ENCODE measurements at places on chromosomes 1 and 21.

DNA sequence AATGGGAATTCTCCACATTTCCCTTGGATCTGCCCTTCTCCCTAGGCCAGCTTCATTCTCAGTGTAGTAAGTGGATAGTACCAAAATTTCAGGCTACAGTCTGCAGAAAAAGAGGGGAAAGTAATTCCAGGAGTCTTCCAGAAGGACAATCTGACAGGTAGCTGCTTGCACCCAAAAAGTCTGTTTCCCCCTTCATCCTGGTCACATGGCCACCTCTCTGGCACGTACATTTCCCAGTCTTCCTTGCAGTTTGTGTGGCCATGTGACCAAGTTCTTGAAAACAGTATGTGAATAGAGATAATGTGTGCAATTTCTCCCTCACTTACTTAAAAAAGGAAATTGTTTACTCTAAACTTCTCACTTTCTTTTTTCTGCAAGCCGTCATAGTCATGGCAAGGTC, 14.6 kb upstream of the FMO4 start:
- no peak for DNase-seq

DNA sequence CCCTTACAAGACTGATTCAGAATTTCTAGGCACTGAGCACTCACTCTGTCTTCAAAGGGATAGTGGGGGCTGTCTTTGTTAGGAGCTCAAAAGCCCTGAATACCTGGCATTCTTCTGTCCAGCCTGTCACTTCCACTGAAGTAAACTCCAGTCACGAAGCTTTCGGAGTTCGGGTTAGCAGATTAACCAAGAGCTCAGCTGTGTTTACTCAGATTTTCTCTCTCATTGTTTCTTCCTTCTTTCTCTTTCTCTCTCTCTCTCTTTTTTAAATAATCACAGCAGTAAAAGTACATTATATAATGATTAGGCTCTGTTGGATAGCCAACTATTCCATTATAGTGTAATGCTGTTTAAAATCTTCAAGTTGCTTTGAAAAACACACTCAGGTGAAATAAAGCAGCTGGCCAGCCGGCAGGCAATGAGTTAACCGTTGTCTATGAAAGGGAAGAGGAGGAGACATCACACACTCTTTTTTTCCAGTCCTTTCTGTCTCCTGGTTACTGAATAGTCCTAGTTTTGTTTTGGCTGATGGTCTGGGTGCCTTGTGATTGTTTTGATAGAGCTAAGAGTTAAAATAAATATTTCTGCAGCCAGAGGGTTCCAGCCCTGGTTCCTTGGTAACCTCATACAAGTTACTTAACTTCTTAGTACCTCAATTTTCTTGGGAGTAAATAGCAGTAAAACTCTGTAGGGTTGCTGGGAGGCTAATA, 89.8 kb downstream of the ADSS2 start:
- no peak for DNase-seq

DNA sequence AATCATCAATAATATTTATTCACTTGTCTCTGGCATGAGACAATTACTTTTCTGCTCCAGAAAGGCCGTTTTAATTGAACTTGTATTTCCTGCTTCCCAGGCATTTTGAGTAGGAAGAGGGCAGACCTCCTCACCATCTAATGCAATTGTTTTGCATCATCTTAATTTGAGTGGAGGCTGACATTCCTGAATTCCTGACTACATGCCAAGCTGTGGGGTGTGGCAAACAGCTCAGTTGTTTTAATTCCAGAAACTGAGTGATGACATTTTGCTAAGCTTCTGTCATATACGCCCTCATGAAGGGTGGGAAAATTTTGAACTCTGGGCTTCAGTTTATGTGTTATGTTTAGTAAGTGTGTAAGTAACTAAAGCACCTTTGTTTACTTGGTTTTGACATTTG, 125.4 kb upstream of the USP25 start:
- DNase-seq: no peak

DNA sequence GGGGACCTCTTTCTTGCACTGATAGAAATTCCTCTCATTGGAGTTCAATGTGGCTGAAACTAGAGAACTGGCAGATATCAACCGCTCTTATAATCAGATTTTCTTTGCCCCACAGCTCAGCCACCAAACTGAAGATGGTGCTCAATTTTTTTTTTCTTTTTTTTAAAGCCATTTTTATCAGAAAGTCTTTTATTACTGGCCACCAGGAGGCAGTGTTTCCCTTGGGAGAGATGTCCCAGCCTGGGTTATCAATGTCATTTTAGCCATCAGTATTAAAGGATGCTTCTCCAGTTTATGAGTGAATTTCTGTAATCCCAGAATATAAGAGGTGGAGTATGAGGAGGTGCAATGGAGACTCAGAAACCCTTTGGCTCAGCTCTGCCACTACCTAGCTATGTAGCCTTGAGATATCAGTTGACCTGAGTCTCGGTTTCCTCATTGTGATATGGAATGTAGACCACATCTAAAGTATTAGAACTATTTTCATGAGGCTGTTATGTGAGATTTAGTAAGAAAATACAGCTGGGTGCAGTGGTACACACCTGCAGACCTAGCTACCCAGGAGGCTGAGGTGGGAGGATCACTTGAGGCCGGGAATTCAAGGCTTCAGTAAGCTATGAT, 27.6 kb downstream of the CD244 start:
- DNase-seq: peak; percentile 48

DNA sequence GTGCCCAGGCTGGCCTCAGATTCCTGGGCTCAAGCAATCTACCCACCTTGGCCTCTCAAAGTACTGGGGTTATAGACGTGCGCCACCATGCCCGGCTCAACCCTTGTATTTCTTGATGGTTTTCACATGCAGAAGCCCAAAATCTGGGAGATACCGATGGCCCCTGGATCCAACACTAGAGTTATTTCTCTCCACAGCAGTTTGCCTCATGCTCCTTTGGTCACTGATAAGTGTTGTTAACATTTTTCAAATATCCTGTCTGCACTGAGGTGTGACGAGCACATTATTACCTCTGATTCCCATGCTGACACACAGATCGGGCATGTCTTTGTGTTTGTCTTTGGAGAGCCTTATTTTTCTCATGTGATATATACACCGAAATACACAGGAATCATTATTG, 107.0 kb downstream of the KIF26B start:
- DNase-seq: no peak

DNA sequence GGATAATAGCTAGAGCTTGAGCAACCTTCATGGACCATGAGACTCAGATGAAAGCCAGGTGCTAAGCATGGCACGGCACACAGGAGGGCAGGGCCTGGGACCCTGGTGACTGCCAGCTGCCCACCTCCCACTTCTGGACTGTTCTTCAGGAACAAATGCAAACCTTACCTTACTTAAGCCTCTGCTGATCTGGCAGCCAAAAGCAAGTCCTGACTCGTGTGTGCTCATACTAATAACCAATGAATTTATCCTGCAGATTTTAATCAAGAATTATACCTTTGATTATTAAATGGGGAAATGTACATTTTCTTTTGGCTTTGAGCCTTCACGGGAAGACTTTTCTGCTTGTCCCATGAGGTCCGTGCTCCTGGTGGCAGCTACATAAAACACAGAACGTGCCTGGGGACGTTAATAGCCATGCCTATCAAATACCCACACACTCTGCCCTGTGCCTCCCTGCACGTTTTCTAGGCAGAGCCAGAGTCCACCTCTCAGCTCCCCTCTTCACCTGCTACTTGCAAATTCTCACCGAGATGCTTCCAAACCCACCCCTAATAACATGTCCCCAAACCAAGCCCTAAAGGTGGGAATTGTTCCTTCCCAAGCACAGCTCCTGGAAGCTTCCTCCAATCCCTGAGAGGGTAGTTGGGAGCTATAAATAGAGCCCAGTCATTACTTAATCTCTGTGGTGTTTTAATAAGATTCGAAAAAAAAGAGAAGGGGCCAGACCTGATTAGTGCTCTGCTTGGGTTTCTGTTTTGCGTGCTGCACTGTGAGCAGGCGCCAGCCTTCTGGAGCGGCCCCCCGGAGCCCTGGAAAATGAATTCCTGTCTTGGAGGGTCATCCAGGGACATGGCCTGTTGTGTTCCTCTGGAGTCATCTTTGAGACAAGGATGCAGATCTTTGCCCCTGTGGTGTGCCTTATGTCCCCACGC, 33.5 kb downstream of the SLC1A7 start:
- no peak for DNase-seq

DNA sequence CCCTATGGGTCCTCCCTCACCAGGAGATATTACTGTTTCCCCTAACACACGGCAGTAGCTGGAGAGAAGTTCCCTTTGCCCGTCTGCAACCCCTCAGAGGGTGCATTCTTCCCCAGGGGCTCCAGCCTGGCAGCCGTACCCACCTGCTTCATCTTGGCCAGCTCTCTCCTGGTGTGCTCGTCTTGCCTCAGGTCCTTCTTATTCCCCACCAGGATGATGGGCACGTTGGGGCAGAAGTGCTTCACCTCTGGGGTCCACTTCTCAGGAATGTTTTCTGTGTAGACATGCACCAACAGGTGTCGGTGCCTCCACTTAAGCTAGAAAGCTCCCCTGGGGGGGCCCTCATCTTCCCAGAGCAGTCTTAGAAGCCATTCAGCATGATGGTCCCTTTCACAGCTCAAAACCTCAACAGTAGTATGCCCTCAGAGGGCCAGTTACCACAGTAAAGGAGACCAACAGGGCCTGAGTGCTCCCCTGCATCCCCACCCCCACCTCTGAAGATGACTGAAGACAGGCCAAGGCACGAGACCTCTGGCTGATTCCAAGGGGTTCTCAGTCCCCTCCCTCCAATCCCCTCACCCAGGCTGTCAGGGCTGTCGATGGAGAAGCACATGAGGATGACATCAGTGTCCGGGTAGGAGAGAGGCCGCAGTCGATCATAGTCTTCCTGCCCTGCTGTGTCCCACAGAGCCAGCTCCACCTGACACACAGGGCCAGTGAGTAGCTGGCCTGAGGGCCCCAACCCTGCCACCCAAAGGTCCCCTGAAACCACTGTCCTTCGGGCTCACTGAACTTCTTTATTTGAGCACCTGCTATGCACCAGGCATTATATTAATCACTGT, 4.3 kb downstream of the RHOC start:
- DNase-seq: no peak

DNA sequence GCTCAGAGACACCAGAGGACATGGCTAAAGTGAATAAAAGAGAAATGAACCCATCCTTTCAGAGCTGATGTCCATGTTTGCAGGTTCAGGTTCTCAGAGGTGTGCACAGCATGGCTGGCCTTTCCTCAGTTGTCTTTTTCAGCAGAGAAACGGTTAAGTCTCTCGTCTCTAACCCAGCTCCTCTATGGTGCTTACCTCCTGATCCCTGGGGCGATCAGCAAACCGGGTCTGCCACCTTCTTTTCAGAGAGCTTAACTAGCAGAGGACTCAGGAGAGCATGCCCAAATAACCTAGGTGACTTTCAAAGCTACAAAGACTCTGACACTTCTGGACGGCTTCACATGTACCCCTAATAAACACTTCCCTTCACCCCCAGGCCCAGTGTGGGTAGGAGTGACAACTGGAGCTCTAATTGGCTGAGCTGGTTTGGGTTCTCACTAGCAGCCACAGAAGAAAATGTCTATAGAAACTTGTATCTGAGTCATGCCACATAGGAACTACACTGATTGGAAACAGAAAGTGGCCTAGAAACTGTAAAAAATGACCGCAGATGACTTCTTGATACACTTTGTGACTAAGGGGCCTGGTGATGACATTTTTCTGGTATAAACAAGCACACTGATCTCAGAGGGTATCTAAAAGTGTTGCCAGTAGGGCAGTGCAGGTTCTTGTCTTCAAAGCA, at the start of gene AIM2:
AIM2 (minus strand) TSS at position 329 of the 682 bp plus-strand sequence. CDS start 3,267 bp downstream, outside the sequence.
- DNase-seq: peak; percentile 44
